ENCODE measurements at places on chromosomes 1 and 21.

- DNase-seq: no peak
Observed at GRCh38 chr1:179813626-179814545, 63.7 kb downstream of the TOR1AIP2 start.

DNA sequence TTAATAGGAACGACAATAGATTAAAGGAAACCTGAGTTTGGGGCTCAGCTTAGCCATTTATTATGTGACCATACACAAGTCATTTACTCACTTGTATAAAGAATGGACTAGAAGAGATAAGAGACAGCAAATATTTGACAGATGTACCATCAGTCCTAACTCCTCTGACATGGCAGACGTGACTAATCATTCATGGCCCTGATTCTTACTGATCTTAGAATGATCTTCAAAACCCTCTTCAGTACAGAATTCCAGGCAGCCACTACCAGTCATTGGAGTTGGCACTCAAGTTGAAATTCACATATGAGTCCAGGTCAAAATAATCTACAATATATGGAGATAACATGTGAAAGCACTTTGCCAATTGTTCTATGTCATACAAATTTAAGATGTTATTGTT is 21.0 kb upstream of the POU2F1 start:
- DNase-seq: no peak

DNA sequence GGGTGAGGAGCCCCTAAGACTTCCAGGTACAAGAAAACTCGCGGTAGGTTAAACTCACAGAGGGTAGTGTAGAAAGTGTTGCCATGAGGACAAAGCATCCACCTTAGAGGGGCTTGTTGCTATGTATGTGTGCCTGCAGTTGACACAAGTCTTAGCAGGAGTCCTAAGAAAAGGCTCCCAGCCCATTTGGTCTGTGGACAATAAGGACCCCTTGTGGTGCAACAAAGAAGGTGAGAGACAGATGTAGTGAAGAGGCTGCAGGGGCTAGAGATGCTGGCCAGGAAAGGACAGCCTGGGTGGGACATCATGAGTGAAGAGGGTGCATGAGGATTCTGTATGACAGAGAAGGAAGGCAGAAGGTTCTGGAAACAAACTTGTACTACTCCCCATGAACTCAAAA is 36.3 kb upstream of the IL10 start:
- no peak for DNase-seq

DNA sequence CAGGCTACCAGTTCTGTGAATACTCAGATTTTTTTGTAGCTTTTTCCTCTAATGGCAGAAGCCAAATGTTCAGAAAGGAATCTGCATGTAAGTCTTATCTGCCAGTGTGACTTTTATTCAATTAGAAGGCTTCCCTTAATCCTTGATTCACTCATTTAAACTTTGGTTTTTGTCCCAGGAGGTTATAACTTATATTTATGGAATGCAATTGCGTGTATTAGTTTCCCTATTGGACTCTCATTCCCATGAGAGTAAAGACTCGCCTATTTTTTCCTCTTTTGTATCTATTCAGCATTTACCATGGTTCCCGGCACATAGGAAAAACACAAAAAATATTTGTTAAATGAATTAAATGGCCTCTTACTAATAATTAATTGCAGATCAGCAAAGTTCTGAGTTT is 3.5 kb downstream of the NTMT2 start:
- no peak for DNase-seq

GRCh38 chr1:177427811-177428210 is 257.1 kb downstream of the BRINP2 start:
- DNase-seq: no peak

- DNase-seq: no peak
Observed at GRCh38 chr1:231887866-231888265, 261.3 kb downstream of the DISC1 start.

- DNase-seq: no peak
Observed at GRCh38 chr1:17192394-17193221, 12.3 kb upstream of the PADI1 start.

DNA sequence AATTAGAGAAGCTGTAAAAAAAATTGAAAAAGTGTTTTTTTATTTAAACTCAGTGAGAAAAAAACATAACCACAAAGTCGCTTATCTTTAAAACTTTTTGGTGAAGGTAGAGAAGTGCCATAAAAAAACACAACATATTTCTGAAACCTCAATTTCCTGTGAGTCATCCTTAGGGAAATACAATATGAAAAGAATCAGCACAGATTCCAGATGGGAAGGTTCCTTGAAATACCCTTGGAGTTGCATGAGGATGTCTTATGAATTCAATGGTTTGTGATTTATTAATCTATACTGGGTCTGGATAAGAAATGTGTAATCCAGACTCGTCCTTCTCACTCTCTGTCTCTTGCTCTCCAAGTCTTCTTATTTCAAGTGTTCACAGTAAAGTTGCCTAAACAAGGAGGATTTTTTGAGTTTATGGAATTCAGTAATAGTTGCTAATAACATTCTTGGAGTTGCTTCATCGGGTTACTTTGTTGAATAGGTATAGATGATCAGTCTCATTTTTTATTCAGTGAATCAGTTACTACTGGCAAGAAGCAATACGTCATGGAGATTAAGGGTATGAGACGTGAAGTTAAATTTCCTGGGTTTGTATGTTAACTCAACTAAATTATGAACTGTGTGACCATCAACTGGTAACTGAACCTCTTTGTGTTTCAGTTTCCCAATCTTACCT is 191.4 kb downstream of the KCNK2 start:
- DNase-seq: no peak

All from activated gamma-delta T cell treated with anti-CD3 and anti-CD28 coated beads, Interleukin-2, amount 50 U/mL, for 16 hours (primary cell).